Activated B cell treated with CpG ODN at 0.5 μM for 24 hours (primary cell): ENCODE measurements at places on chromosomes 6 and 20. TPM values are rescaled to one million over a fixed set of nuclear protein-coding genes. Genes with fewer than 3 reads are reported as not detected.

Gene SLC35F1
- not detected in 2 replicates for total RNA-seq

Gene SLC22A3
- total RNA-seq: not detected in 2 replicates

Gene PI3
- total RNA-seq: not detected in 2 replicates

Gene LRRN4
- total RNA-seq: not detected in 2 replicates

- no peak for DNase-seq
These were observed 49.0 kb downstream of the RREB1 start for GRCh38 chr6:7156643-7157278.

DNA sequence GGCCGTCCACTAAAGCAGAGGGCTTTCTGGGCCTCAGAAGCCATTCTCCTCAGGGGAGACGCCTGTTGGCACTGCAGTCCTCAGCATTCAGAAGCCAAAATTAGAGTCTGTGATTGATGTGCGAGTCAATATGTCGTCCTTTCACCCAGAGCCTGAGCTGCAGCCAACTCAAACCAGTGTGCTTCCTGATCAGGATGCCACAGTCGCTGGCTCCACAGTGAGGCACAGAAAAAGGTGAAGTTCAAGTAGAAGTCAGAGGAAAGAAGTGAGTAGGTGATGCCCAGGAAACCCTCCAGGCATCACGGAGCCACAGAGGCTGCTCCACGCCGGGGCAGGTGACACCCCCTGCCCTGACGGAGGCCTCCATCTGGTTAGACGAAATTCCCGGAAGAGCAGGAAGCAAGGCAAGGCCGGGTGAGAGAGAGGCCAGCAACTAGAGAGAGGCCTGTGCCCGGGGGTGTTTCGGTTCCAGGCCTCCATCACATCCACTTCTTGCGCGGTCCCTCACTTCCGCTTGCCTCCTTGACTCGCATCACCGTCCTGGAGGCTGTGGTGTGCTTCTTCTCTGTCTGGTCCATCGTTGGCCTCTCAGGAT is 177.7 kb upstream of the SNX9 start:
- DNase-seq: no peak

- no peak for DNase-seq
These were observed 22.6 kb upstream of the RIN2 start for GRCh38 chr20:19735446-19735845.
